RCC 7860 (cell line): ENCODE measurements at places on chromosomes 13 and 19.

DNA sequence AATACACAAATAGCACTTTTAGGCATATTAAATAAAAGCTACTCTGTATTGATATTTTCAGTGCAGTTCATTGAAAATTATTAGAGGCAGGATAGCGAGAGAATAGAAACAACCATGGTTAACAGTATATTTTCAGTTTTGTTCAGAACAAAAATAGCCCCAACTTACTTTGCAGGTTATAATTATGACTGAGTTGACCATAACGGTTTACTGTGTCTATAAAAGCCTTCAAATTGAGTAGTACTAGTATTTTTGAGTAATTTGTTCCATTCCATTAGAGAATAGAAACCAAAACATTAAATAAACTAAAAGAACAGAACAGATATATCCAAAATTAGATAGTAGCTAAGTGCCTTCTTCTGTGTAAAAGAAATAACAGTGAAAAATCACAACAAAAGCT is 1108.4 kb upstream of the PCDH20 start:
- no peak for DNase-seq

- DNase-seq: no peak
Measured at GRCh38 chr13:112132142-112132541, 65.2 kb downstream of the SOX1 start.

GRCh38 chr13:35457258-35457657 is 19.2 kb downstream of the MAB21L1 start:
- DNase-seq: no peak

- DNase-seq: no peak
Measured at GRCh38 chr19:35731779-35732405, 10.4 kb downstream of the IGFLR1 start.

DNA sequence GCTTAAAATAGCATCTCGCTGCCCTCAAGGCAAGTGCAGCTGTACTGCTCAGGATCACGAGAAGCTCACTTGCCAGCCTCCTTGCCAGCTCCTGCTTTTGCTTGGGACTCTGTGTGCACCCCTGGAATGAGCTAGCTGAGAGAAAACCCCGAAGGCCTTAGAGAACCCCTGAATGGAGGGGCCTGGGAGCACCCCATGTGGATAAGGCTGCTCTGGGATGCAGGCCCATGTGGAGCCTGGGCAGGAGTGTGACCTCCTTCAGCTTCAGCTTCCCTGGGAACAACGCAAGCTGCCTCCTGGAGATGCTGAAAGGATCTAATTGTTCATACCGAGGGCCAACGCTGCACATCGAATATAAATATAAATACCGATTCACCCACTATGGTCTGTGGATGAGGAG is 109.2 kb downstream of the HSPH1 start:
- DNase-seq: no peak

- no peak for DNase-seq
Measured at GRCh38 chr19:29966588-29967249, 24.7 kb downstream of the URI1 start.

DNA sequence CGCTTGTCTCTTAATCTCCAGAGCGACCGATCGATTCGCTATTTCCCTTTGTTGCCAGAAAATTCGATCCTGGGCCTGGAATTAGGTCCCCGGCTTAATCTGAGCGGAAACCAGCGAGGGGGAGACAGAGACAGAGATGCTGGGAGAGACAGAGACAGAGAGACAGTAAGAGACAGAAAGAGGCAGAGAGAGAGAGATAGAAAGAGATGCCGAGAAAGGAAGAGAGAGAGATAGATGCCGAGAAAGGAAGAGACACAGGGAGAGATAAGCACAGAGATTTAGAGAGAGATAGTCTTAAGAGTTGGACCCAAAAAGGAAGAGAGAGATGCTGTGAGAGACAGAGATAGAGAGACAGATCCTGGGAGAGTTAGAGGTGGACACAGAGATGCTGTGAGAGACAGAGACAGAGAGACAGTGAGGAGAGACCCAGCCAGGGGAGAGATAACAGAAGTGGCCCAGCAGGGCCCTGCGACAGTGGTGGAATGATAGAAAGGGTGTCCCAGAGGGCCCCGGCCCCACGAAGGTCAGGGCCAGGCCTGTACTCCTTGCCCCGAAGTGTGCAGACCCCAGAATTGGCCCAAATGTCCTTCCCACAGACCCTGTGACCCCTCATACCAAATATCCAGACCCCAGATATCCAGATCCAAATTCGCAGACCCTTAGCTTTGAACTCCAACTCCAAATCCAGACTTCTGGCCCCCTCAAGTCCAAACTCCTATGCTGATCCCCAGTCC is 1.3 kb downstream of the ERFL start:
- DNase-seq: no peak

DNA sequence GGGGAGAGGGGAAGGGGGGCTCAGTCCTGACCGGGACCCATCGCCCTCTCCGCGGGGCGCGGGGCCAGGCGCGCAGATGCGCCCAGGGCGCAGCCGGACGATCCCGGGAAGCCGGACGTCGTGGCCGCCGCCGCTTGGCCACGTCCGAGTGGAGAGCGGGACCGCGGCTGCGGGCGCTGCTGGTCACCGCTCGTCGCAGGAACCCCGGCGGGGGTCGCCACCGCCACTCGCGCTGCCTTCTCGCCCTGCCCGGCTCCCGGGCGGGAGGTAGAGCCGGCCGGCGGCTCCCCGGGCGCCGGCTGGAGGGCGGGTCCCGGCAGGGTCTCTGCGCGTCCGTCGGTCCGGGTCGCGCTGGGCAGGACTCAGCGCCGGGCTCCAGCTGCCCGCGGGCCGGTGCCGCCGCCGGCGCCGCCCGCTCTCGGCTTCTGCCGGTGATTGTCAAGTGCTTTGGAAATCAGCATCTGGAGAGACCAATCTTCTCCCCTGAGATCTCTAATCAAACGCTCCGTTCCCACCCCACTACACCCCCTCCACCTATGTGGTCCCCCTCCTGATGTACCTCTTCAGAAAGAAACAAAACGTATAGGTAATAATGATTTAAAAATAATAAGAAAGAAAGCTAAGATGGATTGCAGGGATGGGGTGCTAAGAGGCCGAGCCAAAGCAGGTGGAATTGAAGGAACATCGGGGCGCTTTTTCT is 464.4 kb downstream of the ITGBL1 start:
- no peak for DNase-seq

DNA sequence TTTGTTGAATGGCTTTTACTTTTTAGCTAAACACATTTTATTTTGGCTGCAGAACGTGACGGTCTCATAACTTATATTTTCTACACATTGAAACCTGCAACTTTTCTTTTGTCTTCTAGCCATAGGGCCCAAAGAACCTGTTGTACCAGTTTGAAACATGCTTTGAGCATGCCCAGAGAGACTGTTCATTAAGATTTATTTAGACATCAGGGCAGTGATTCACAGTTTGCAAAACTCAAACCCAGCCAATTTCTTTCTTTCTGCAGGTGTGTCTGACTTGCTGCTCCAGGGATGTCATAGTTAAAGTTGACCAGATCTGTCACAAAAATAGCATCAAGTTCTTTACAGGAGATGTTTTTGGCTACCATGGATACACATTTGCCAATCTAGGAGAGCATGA is 22.0 kb downstream of the SAE1 start:
- DNase-seq: no peak

DNA sequence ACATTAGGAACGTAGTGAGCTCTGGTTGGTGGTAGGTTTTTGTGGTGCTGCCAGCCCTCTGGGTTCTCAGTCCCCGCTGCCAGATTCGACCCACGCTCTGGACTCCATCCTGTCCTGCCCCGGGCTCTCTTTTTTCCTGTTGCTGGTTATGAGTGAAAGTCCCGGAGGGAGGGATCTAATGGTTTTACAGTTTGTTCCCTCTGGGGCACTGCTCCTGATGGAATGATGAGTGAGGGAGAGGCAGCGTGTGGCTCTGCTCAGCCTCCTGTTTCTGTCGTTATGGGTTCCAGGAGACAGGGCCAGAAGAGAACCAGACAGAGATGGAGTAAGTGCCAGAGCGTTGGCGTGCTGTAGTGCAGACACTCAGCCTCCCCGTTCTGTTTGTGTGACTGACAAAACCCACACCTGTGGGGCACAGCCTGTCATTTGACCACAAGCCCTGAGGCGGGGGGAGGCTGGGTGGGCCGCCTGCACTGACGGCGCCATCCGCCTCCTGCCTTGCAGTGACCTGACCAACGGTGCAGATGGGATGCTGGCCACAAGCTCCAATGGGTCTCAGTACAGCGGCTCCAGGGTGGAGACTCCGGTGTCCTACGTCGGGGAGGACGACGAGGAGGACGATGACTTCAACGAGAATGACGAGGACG is 18.3 kb downstream of the ATP4B start:
- DNase-seq: no peak

- no peak for DNase-seq
Measured at GRCh38 chr13:37326334-37326733, 220.9 kb upstream of the CSNK1A1L start.

- DNase-seq: no peak
Measured at GRCh38 chr13:23969647-23970046, 72.3 kb upstream of the C1QTNF9B start.

- no peak for DNase-seq
Measured at GRCh38 chr13:52810011-52810410, 38.4 kb downstream of the PCDH8 start.

DNA sequence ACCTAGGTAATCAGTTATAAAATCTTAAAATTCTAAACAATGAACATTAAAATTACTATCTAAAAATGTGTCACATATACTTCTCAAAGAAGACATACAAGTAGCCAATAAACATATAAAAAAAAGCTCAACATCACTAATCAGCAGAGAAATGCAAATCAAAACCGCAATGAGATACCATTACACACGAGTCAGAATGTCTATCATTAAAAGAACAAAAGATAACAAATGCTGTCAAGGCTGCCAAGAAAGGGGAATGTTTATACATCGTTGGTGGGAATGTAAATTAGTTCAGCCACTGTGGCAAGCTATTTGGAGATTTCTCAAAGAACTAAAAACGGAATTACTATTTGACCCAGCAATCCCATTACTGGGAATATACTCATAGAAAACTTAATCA is 310.3 kb upstream of the EDNRB start:
- DNase-seq: no peak

DNA sequence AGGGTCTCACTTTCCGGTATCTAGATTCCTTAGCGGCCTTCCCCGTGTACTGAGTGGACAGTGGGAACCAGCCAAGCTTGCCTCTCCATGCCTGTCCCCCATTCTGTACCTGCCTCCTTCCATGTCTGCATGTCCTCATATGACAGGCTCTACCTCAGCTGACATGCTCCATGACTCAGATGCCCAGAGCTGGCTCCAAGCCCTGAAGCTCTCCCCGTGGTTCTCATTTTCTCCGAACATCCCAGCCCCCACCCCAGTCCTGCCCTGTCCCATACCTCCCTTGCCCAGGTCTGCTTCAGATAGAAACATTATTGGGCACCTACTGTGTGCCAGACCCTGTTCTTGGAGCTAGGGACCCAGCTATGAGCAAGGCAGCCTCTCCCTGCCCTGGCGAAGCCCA is 17.1 kb upstream of the SHFL start:
- no peak for DNase-seq

GRCh38 chr13:97911311-97912138 is 42.0 kb upstream of the IPO5 start:
- DNase-seq: peak; percentile 8

- DNase-seq: no peak
Measured at GRCh38 chr13:35843272-35843671, 287.9 kb downstream of the DCLK1 start.

DNA sequence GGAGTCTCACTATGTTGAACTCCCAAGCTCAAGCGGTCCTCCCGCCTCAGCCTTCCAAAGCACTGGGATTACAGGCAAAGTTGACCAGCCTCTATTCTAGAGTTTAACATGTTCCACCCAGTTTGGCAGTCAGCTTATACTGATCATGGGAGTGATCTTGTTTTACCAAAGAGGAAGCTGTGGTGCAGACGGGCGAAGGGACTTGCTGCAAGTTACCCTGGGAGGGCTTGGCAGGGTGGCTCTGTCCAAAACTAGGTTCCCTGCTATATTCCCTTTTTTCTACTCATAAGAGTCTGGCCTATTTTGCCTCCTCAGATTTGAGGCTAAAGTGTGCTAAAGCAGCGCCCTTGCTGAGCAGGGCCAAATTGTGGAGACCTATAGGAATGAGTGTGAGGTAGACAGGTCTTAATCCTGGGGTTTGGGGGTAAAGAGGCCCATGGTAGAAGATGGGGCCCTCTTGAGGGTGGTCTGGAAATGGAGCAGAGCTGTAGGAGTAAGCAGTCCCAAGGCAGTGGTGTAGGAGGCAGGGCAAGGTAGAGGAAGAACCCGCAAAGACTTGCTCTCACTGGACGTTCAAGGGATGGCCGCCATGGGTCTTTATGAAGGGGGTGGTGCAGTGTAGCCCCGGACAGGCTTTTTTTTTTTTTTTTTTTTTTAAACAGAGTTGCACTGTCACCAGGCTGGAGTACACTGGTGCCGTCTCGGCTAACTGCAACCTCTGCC is 3.3 kb downstream of the RPS19 start:
- DNase-seq: no peak

DNA sequence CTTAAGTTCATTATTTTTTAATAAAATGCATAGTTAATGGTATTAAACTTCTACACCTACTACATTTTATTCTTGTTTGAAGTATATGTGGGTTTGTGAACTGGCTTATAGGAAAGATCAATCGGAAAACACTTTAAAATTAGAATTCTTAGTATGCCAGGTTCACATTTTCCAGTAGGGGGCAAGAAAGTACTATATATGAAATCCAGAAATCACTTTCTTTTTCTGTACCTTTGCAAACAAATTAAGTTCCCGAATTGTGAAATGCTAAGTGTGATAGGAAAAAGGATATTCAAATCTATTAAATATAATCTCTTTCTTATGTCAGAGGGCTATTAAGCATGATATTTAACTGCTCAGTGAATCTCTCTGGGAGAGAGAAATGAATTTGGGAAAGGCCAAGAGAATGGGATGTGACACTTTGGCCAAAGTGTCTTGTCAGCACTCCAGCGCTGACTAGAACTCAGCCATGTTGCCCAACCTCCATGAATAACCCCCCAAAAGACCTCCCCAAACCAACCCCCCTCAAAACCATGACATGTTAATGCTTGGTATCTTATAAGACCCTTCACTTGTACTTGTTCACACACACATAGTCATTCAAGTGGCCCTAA is 122.6 kb upstream of the SLC10A2 start:
- DNase-seq: peak; percentile 14

GRCh38 chr19:46898731-46899130 is 37.9 kb downstream of the ARHGAP35 start:
- no peak for DNase-seq

GRCh38 chr19:13600091-13600490 is 93.8 kb upstream of the CACNA1A start:
- DNase-seq: no peak

GRCh38 chr13:25085125-25085742 is 10.7 kb upstream of the PABPC3 start:
- peak; percentile 17 for DNase-seq

- DNase-seq: no peak
Measured at GRCh38 chr19:42653841-42654240, 59.1 kb upstream of the CEACAM8 start.
